Small intestine (tissue), 16 donors: ENCODE measurements at places on chromosomes 1 and 21.
A peak's percentile ranks its signal among the peaks of the same experiment; 100 is the strongest.

- DNase-seq, result no peak
Observed at GRCh38 chr1:176789571-176790090, 326.7 kb downstream of the PAPPA2 start.

GRCh38 chr1:18748435-18748834 is 111.0 kb downstream of the TAS1R2 start:
- no peak for DNase-seq

GRCh38 chr1:154934358-154934948 is 2.1 kb downstream of the PMVK start:
- DNase-seq, result no peak

GRCh38 chr21:27036736-27037301 is 69.9 kb upstream of the ADAMTS5 start:
- DNase-seq, result no peak

GRCh38 chr1:18091660-18092446 is 15.7 kb upstream of the IGSF21 start:
- DNase-seq, result no peak

DNA sequence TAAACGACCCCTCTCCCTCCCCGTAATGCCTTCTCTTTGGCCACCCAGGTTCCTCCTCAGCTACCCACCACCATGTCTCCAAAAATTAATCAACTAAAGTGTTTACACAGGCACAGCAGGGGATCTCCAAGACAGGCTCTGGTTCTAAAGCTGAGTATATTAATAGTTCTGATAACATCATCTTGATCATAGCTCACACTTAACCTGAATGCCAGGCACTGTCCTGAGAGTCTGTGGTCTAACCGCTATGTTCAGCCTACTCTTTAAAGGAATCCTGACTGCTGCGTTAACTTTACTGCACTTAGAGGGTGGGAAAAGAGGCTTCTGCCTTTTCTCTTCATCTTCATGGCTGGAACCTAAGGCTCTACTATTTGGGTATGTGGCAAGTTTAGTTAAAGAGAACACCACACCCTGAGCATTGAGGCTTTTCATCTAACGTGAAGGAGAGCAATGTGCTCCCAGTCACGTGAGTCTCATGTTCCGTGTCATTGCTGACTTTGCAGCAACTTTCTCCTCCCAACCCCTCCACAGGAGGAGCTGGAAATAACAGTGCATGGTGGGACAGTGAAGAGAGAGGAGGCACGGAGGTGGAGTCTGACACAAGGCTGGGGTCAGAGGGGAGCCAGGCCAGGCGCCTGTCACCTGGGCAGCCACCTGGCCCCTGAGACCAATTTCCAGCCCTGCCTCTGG is 86.4 kb downstream of the FAM78B start:
- no peak for DNase-seq

- DNase-seq, result peak; percentile 20
Observed at GRCh38 chr1:77416692-77417450, 135.1 kb downstream of the AK5 start.

DNA sequence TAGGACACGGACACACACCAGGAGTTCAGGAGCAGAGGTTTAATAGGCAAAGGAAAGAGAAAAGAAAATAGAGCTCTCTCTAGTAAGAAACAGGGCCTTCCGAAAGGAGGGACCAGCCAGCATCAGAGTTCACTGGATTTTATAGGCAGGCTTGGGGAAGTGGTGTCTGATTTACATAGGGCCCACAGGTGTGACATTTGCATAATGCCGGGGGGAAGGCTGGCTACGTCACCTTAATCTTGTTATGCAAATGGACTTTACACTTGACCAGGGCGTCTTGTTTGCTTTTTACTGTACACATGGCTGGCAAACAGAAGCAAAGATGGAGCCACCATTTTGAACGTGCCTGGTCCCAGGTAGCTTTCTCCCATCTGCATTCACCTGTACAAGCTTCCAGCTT is at the start of gene OR14A16:
Gene OR14A16 (minus strand): TSS at position 97 of the 400 bp plus-strand sequence. CDS start 8,390 bp downstream, outside the sequence.
- no peak for DNase-seq

DNA sequence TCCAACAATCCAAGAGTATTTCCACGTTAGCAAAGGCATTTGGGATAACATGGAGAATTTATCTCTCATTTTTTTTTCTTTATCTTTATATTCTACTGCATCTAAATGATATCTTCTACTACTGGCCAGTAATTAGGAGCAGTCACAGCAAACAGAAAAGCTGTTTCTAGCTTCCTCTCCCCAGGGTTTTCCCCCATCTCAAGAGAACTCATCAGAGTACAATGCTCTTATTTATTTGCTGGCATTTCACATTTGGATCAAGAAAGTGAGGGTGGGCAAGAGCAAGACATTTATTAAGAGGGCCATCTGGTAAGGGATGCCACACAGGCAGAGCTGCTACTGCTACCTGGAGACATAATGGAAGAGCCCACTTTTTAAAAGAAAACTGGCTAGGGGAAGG is 368.2 kb downstream of the USH2A start:
- DNase-seq, result no peak

DNA sequence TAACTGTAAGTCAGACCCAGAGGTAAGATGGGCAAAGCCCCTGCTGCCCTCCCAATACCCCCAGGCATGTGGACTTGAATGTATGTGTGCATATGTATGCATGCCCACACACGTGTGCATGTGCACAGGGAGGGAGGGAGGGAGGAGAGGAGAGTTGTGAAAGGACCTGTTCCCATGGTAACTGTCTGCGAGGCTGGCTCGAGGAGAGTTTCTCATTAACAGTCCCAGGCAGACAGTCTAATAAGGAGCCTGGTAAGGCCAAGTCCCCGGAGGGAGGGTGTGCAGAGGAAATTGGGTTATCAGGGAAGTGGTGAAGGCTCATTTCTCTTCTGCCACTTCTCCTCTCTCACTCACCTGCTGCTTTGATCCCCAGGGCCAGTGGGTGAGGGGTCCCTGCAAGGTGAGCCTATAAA is 74.9 kb downstream of the NFASC start:
- DNase-seq, result no peak

DNA sequence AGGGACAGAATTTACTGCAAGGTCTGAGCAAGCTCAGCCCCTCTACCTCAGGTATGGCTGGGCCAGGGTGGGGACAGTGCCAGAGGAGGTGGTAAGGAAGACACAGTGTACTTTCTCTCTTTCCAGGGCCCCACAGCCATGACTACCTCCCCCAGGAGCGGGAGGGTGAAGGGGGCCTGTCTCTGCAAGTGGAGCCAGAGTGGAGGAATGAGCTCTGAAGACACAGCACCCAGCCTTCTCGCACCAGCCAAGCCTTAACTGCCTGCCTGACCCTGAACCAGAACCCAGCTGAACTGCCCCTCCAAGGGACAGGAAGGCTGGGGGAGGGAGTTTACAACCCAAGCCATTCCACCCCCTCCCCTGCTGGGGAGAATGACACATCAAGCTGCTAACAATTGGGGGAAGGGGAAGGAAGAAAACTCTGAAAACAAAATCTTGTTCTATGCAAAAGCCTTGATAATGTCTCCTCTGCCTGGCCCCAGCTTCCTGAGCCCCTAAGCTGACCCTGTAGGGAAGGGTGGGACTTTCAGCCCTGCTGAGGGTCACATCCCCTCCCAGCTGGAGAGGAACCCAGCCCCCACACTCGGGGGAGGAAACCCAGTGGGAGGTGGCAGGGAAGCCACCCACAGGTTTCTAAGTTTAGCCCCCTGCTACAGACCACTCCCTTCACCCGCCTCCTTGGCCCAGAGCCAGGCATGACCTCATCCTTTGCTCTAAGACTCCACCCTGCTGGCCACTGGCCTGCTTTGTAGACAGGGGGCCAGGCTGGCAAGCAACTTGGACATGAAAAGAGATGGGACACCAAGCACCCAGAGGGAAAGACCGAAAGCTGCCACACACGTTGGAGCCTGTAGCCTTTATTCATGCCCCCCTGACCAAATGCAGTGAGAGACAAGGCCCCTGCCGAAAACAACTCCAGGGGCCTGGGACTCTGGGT is 6.4 kb downstream of the RHOC start:
- DNase-seq, result peak; percentile 89

DNA sequence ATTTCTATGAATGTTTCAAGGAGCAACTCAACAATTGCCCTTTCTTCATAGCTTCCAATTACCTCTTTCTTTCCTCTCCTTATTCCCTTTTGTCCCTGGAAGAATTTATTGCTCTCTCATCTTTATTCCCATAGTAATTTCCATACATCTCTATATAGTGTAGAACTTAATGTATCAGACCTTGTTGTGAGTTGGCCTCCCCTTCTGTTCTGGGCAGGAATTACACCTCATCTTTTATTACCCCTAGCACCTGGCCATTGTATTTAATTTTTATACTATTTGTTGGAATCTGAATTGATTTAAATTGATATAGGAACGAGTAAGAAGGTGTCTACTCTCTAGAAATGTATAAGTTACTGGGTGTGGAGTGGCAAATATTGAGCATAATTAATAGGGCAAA is 114.5 kb downstream of the CACHD1 start:
- peak; percentile 31 for DNase-seq

- DNase-seq, result no peak
Observed at GRCh38 chr1:7558921-7559869, 211.9 kb upstream of the VAMP3 start.

- DNase-seq, result no peak
Observed at GRCh38 chr1:230679192-230679591, 34.7 kb downstream of the AGT start.

- DNase-seq, result no peak
Observed at GRCh38 chr1:58799650-58800049, 15.8 kb upstream of the JUN start.

GRCh38 chr1:77030401-77031105 is 163.3 kb downstream of the ST6GALNAC5 start:
- no peak for DNase-seq

DNA sequence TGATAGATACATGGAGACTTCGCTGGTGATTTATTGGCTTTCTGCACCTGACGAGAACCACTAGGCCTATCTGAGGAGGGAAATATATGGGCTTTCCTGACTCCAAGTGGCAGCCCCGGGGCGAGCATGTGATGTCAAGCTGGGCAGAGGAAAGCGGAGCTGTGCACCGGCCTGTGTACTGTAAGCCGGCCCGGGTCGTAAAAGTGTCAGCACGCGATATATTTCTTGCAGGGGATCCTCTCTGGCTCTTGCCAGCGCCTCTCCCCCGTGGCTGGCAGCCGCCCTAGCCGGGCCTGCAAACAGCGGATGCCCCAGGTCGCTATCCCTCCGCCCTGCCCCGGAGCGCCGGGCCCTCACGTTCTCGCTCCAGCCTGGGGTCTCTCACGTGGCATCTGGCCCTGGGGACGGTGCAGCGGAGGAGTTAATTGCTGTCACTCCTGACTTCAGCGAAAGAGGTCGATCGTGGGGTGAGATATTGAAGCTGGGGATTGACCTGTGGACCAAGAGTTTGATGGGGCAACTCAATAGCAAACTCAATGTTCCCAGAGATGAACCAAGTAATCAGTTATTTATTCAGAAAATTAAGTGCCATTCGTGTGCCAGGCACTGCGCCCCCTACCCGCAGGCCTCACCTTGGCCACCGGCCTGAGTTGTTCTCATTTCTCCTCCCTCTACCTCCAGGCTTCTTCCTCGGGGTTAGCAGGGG is 41.0 kb upstream of the HAO2 start:
- DNase-seq, result peak; percentile 26

GRCh38 chr1:39131940-39132339 is 72.6 kb upstream of the MACF1 start:
- no peak for DNase-seq

- no peak for DNase-seq
Observed at GRCh38 chr1:189007824-189008223, 1469.8 kb downstream of the BRINP3 start.

GRCh38 chr21:28325618-28326017 is 667.1 kb downstream of the LTN1 start:
- no peak for DNase-seq

GRCh38 chr1:200708161-200708560 is 30.5 kb upstream of the CAMSAP2 start:
- no peak for DNase-seq

- DNase-seq, result no peak
Observed at GRCh38 chr1:212587888-212588510, 20.6 kb upstream of the ATF3 start.
